ENCODE measurements at places on chromosomes 4 and X. TPM values are rescaled to one million over a fixed set of nuclear protein-coding genes. Genes with fewer than 3 reads are reported as not detected.

HSFX1 gene
- total RNA-seq = 0.42 TPM

TSPAN7 gene
- total RNA-seq = 38.1 TPM

RNF175 gene
- total RNA-seq = not detected

BRCC3 gene
- 15.9 TPM for total RNA-seq

FRYL gene
- 22.5 TPM for total RNA-seq

ELK1 gene
- 65.6 TPM for total RNA-seq

DNAJB14 gene
- 14.2 TPM for total RNA-seq

MAGEB5 gene
- total RNA-seq = not detected

ZNF674 gene
- 1.4 TPM for total RNA-seq

PF4V1 gene
- total RNA-seq = not detected

RBMXL3 gene
- total RNA-seq = not detected

- no peaks in the 10 kb centered on the region for H3K36me3 ChIP-seq
- H3K27me3 ChIP-seq = no peaks in the 10 kb centered on the region
- DNase-seq = no peak
- H3K4me3 ChIP-seq = no peak overlapping the region
Measured at GRCh38 chr4:76996445-76996844, 46.9 kb downstream of the SEPTIN11 start.

- H3K4me3 ChIP-seq = no peak overlapping the region
- H3K27me3 ChIP-seq = no peaks in the 10 kb centered on the region
- no peaks in the 10 kb centered on the region for H3K36me3 ChIP-seq
- DNase-seq = no peak
- no peaks in the 10 kb centered on the region for H3K4me1 ChIP-seq
Measured at GRCh38 chr4:125837493-125838201, 522.9 kb downstream of the FAT4 start.

GRCh38 chr4:145189981-145190380 lies 9.6 kb upstream of the OTUD4 start:
- no peaks in the 10 kb centered on the region for H3K36me3 ChIP-seq
- DNase-seq = no peak

- H3K27ac ChIP-seq = peak overlapping the region; percentile 78
- DNase-seq = no peak
Measured at GRCh38 chrX:13691841-13692371, 3.0 kb downstream of the RAB9A start.

DNA sequence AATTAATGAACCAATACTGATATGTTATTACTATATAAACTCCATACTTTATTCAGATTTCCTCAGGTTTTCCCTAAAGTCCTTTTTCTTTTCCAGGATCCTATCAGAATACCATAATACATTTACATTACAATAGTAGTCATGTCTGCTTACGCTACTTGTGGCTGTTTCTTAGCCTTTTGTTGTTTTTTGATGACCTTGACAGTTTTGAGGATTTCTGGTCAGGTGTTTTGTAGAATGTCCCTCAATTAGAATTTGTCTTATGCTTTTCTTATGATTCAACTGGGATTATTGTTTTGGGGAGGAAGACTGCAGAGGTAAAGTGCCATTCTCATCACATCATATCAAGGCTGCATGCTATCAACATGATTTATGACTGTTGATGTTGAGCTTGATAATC lies 9.1 kb downstream of the SOX3 start:
- peaks cover 4% of the 10 kb centered on the region for H3K27me3 ChIP-seq
- no peaks in the 10 kb centered on the region for H3K36me3 ChIP-seq
- no peak for DNase-seq

- H3K27me3 ChIP-seq = no peaks in the 10 kb centered on the region
- no peak for DNase-seq
- H3K36me3 ChIP-seq = no peaks in the 10 kb centered on the region
- H3K27ac ChIP-seq = no peak overlapping the region
- H3K4me3 ChIP-seq = no peak overlapping the region
Measured at GRCh38 chrX:28599957-28600356, 12.7 kb downstream of the IL1RAPL1 start.

DNA sequence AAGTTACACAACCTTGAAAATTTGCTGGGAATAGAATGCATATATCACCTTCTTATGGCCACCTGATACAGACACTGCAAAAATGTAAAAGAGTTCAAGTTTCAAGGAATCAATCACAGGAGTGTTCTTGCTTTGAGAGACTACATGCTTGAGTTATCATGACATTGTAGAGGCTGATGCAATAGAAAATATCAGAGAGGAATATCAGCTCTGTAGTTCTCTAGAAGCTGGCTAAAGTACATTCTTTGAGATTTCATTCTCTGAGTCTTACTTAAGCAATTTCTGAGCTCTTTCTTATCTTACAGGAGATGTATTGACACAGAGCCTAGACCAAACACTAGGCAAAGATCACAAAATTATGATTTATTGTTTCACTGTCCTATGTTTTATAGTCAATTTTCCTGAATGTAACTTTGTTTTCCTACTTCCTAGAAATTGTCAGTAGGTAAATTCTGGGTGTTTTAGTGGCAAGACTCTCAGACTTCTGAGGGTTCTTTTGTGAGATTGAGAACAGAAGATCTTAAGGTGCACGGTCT lies 152.1 kb upstream of the HPGD start:
- H3K27ac ChIP-seq = no peak overlapping the region
- H3K4me3 ChIP-seq = no peak overlapping the region
- H3K4me1 ChIP-seq = no peaks in the 10 kb centered on the region
- DNase-seq = no peak
- no peaks in the 10 kb centered on the region for H3K36me3 ChIP-seq
- no peaks in the 10 kb centered on the region for H3K27me3 ChIP-seq

- H3K36me3 ChIP-seq = no peaks in the 10 kb centered on the region
- no peak for DNase-seq
- no peak overlapping the region for H3K4me3 ChIP-seq
- peaks cover 10% of the 10 kb centered on the region for H3K4me1 ChIP-seq
- no peak overlapping the region for H3K27ac ChIP-seq
Measured at GRCh38 chrX:53075011-53075410, 7.2 kb upstream of the TSPYL2 start.

GRCh38 chr4:106707776-106708463 lies 328.2 kb downstream of the DKK2 start:
- H3K4me1 ChIP-seq = no peaks in the 10 kb centered on the region
- DNase-seq = no peak
- H3K4me3 ChIP-seq = no peak overlapping the region
- no peaks in the 10 kb centered on the region for H3K27me3 ChIP-seq
- no peak overlapping the region for H3K27ac ChIP-seq
- H3K36me3 ChIP-seq = no peaks in the 10 kb centered on the region

- no peaks in the 10 kb centered on the region for H3K36me3 ChIP-seq
- peaks cover 11% of the 10 kb centered on the region for H3K4me1 ChIP-seq
- peaks cover 62% of the 10 kb centered on the region for H3K27me3 ChIP-seq
- H3K4me3 ChIP-seq = peak overlapping the region; percentile 39
Measured at GRCh38 chrX:72308566-72309296, 3.0 kb upstream of the CITED1 start.

- no peak overlapping the region for H3K4me3 ChIP-seq
- no peaks in the 10 kb centered on the region for H3K27me3 ChIP-seq
Measured at GRCh38 chr4:138185859-138186645, 56.1 kb downstream of the SLC7A11 start.

DNA sequence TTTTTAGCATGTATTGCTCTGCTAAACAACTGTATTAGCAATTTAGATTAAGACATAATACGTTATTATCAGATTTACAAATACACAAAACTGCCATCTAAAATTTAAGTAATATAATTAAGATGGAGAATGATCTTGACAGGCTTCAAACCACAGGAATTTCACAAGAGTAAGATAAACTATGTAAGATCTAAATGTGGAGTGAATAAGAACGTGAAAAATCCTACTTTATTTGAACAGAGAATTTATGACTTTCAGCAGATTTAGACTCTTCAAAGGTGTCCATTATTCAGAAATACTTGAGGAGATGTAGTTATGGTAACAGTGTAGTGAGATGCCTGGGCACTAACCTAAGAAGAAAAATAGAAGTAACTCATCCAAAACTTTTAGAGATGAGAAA lies 73.2 kb downstream of the SLC4A4 start:
- DNase-seq = no peak
- H3K27ac ChIP-seq = no peak overlapping the region
- H3K27me3 ChIP-seq = no peaks in the 10 kb centered on the region

DNA sequence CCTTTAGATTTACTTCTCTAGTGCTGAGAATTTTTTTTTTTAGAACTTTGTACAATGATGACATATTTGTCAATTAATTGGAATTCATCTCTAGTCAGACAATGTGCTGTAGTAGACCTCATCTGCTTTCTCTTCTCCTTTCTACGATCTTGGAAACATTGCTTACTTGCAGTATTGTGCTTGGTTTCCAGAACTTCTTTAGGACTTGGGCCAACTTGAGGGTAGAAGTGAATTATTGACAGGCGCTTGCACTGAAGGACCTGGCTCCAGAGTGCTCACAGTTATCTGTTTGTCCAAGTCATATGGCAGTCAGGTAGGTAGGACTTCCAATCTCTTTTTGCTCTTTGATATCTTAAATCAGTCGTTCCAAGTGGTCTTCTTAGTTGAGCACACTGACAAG lies 39.6 kb downstream of the FNIP2 start:
- no peaks in the 10 kb centered on the region for H3K36me3 ChIP-seq
- H3K27me3 ChIP-seq = no peaks in the 10 kb centered on the region
- peak overlapping the region; percentile 80 for H3K27ac ChIP-seq
- H3K4me3 ChIP-seq = no peak overlapping the region
- DNase-seq = no peak
